ENCODE measurements at places on chromosomes 7 and 10. TPM values are rescaled to one million over a fixed set of nuclear protein-coding genes. Genes with fewer than 3 reads are reported as not detected.
A peak's percentile ranks its signal among the peaks of the same experiment; 100 is the strongest.

Gene SEMA4G
- total RNA-seq, result 0.51 TPM

Gene NRCAM
- total RNA-seq, result 0.18 TPM

Gene TAS2R4
- not detected for total RNA-seq

Gene PANK1
- 7.3 TPM for total RNA-seq

Gene PRKG1
- 39.4 TPM for total RNA-seq

Gene NANOS1
- 10.5 TPM for total RNA-seq

DNA sequence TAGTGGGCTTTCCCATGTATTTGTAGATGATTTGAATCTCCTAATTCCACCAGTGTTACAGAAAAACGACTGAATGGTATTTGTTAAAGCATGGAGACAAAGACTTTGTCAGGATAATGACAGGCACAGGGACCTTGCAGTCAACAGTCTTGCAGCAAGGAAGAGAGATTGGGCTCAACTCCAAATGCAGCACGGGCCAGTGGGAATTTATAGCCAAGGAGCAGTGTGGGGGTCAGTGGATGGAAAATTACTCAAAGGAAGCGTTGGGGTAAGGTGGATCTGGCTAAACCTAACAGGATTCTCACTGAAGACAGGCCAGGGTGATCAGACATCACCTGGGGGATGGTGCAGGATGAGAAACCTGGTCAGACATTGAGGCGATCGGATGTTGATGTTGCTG, 24.3 kb downstream of the CPVL start:
- DNase-seq, result no peak
- H3K4me3 ChIP-seq, result no peak overlapping the region
- H3K4me1 ChIP-seq, result peaks cover 3% of the 10 kb centered on the region
- no peaks in the 10 kb centered on the region for H3K36me3 ChIP-seq
- no peaks in the 10 kb centered on the region for H3K27me3 ChIP-seq

DNA sequence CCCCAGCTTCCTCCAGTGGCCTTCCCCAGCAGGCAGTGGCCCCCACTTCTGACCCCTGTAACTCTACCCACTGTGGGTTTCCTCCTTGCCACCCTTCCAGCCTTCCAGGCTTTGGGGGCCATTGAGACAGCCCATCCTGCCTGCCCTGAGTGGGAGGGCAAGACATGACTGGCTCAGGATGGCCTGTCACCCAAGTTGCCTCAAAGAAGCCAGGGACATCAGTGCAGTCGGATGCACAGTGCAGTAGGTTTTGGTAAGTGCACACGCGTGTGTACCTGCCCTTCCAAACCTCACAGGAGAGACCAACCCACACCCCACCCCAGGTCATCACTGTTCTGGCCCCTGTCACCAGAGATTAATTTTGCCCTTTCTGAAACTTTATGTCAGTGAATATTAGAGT, 22.7 kb downstream of the ZMIZ2 start:
- DNase-seq, result no peak
- no peak overlapping the region for H3K27ac ChIP-seq
- H3K4me3 ChIP-seq, result no peak overlapping the region

DNA sequence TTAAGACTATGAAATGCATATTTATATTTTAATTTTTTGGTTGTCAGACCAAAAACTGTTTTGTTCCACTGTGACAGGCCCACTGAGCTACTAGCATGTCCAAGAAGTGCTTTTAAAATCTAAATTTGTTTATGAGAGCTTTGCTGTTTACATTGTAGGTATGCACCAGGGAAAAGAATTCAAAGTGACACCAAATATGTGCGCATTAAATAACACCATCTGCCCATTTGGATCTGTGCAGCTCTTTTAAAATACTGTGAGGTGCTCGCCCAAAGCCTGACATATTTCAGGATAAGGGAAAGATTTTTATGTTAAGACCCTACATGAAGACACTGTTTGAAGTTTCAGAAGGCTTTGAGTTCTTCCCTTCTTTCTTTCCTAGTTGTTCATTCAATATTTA, 162.9 kb downstream of the ST7 start:
- peaks cover 28% of the 10 kb centered on the region for H3K4me1 ChIP-seq
- no peaks in the 10 kb centered on the region for H3K36me3 ChIP-seq
- H3K27me3 ChIP-seq, result no peaks in the 10 kb centered on the region
- H3K4me3 ChIP-seq, result no peak overlapping the region

DNA sequence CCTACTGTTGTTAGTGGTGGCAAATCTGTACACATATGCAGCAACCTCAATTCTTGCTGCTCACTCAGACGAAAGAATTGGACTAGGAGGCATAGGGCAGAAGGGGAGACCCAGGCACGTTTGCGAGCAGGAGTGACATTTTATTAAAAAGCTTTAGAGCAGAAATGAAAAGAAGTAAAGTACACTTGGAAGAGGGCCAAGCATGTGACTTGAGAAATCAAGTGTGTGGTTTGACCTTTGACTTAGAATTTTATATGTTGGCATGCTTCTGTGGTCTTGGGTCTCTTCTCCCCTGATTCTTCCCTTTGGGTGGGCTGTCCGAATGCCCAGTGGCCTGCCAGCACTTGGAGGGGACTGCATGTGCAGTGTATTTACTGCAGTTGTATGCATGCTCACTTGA, 205.5 kb upstream of the SEMA3D start:
- no peaks in the 10 kb centered on the region for H3K36me3 ChIP-seq
- H3K4me1 ChIP-seq, result no peaks in the 10 kb centered on the region
- no peak for DNase-seq
- no peaks in the 10 kb centered on the region for H3K27me3 ChIP-seq

DNA sequence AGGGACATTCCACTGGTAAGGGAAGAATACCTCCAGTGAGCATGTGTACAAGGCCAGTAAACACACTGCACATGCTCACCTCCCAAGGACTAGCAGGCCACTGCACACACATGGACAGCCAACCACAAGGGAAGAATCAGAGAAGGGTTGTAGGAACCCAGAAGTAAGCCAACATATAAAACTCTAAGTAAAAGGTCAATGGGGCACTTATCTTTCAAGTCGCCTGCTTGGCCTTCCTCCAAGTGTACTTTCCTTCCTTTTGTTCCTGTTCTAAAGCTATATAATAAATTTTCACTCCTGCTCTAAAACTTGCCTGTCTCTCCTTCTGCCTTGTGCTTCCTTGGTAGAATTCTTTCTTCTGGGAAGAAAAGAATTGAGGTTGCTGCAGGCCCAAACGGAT, 33.0 kb downstream of the ORC5 start:
- H3K36me3 ChIP-seq, result no peaks in the 10 kb centered on the region
- no peak for DNase-seq
- no peaks in the 10 kb centered on the region for H3K27me3 ChIP-seq
- H3K27ac ChIP-seq, result no peak overlapping the region
- no peak overlapping the region for H3K4me3 ChIP-seq
- H3K4me1 ChIP-seq, result no peaks in the 10 kb centered on the region

- H3K27ac ChIP-seq, result no peak overlapping the region
- no peak overlapping the region for H3K4me3 ChIP-seq
- no peaks in the 10 kb centered on the region for H3K27me3 ChIP-seq
- DNase-seq, result no peak
These were observed 21.6 kb downstream of the SFTPD start for GRCh38 chr10:79927111-79927828.

DNA sequence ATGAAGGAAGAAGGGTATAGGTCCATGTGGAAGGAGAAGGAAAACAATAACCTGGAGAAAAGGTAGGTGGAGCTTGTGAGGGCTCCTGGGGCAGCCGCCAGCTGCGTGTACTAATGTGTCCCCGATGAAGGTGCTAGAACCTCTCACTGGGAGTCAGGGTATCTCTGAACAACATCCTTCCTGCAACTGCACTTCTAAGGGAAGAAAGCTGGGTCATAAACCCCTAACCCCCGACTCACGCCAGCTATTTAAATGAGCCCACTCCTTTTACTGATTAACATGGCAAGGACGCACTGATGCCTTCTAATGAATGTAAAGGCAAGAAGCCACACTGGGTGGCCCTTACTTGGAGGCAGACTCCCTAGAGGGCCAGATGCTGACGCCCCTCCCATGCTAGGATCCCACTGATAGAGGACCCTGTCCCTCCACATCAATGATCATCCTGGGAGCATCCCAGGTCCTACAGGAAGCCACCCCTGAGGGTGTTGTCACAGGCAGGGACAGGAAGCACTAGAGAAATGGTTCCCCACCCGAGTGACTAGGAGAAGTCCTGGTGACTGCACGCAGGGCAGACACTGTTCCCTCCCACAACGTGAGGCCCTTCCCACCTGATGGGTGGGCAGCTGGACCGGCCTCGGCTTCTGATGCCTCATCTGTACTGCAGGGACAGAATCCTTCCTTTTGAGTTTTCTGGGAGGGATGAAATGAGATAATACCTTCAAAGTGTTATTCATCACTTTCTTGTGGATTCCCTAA, 20.4 kb downstream of the JCAD start:
- peak overlapping the region; percentile 1 for H3K27ac ChIP-seq
- H3K4me3 ChIP-seq, result no peak overlapping the region
- H3K27me3 ChIP-seq, result no peaks in the 10 kb centered on the region
- H3K4me1 ChIP-seq, result peaks cover 14% of the 10 kb centered on the region

- H3K4me1 ChIP-seq, result peaks cover 8% of the 10 kb centered on the region
- H3K36me3 ChIP-seq, result no peaks in the 10 kb centered on the region
- no peak overlapping the region for H3K27ac ChIP-seq
- no peak for DNase-seq
- H3K4me3 ChIP-seq, result no peak overlapping the region
These were observed 478.9 kb upstream of the NRP1 start for GRCh38 chr10:33813415-33813814.

GRCh38 chr7:1357601-1358271, 101.5 kb downstream of the MICALL2 start:
- DNase-seq, result no peak
- no peak overlapping the region for H3K27ac ChIP-seq
- H3K4me1 ChIP-seq, result no peaks in the 10 kb centered on the region

GRCh38 chr7:4144172-4144701, 537.9 kb upstream of the FOXK1 start:
- no peak overlapping the region for H3K4me3 ChIP-seq
- no peak for DNase-seq
- no peaks in the 10 kb centered on the region for H3K36me3 ChIP-seq
- no peak overlapping the region for H3K27ac ChIP-seq
- no peaks in the 10 kb centered on the region for H3K27me3 ChIP-seq
- no peaks in the 10 kb centered on the region for H3K4me1 ChIP-seq

DNA sequence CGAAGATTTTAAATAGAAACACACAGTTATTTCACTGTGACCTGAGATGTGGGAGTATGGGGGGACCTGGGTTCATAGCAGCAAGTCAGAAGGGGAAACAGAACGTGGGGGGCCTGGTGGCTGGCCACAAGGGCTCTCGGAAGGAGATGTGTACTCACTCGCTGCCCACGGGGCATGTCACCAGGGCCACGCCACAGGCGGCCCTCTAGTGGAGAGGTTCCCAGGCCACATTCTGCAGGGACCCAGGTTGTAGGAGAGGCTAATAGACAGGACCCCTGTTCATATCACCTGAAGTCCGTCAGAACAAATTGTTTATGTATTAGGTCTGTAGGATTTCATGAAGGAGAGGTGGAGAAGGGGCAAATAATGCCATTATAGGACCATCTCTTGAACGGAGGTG, 25.1 kb upstream of the SVOPL start:
- H3K4me3 ChIP-seq, result no peak overlapping the region
- no peaks in the 10 kb centered on the region for H3K27me3 ChIP-seq
- no peak overlapping the region for H3K27ac ChIP-seq
- no peaks in the 10 kb centered on the region for H3K4me1 ChIP-seq
- no peak for DNase-seq

DNA sequence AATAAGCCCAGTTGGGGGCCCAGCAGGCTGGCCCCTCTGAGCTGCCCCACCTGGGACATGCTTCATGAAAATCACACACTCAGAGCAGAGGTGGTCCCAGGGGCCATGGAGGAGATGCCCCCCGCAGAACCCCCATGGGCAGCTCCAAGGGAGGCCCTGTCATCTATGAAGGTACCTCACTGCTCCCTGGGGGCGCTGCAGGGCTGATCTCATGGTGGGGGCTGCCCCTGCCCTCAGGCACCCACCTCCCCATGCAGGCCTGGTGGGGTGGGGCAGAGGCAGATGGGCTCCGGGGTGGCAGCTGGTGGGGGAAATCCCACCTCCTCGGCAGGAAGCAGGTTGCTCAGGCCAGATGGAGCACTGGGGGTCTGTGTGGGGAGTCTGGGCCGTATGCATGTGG, 60.5 kb downstream of the YKT6 start:
- no peaks in the 10 kb centered on the region for H3K27me3 ChIP-seq
- peak overlapping the region; percentile 87 for H3K27ac ChIP-seq
- H3K4me3 ChIP-seq, result no peak overlapping the region
- H3K4me1 ChIP-seq, result peaks cover 75% of the 10 kb centered on the region

DNA sequence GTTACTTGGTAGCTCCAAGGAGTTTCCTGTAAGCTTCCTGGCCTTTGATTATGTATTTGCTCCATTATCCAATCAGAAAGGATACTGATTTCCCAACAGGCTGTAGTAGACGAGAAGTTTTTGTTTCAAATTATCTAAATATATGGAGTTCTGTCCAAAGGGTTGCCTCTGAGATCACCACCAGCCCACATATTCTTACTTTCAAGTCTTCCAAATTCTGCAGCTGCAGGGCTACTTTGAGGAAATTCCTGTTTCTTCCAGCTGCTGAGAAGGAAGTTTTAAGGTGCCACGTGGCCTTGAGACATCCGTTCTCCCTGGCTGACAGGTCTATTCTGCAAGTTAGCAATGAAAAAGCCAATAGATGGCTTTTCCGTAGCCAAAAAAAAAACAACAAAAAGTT, 286.0 kb downstream of the TWIST1 start:
- H3K4me3 ChIP-seq, result no peak overlapping the region
- H3K27ac ChIP-seq, result no peak overlapping the region
- no peak for DNase-seq
- H3K27me3 ChIP-seq, result no peaks in the 10 kb centered on the region
- no peaks in the 10 kb centered on the region for H3K36me3 ChIP-seq
- no peaks in the 10 kb centered on the region for H3K4me1 ChIP-seq

DNA sequence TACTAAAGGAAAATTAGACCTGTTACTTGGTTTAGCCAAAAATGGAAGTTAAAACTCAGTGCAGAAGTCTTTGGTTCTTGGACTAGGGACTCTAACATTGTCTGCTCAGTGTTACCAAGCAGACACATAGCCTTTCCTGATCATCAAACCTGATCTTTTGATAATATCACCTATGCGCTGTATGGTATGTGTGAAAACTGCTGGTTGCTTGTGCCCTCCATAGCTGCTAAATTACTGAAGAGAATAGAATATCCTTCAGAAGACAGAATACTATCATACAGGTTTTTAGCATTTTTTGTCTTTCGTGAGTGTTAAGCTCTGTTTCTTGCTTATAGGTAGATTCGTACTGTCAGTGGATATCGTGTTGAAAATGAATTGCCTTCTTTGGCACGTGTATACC, 68.7 kb downstream of the ST7 start:
- H3K36me3 ChIP-seq, result no peaks in the 10 kb centered on the region
- H3K4me1 ChIP-seq, result peaks cover 74% of the 10 kb centered on the region
- no peak for DNase-seq
- H3K27me3 ChIP-seq, result no peaks in the 10 kb centered on the region
- peak overlapping the region; percentile 67 for H3K27ac ChIP-seq

- H3K36me3 ChIP-seq, result no peaks in the 10 kb centered on the region
- no peak for DNase-seq
- no peaks in the 10 kb centered on the region for H3K27me3 ChIP-seq
- H3K4me1 ChIP-seq, result no peaks in the 10 kb centered on the region
- H3K27ac ChIP-seq, result no peak overlapping the region
- no peak overlapping the region for H3K4me3 ChIP-seq
These were observed 49.3 kb downstream of the C10orf120 start for GRCh38 chr10:122650331-122650730.

Measured in gastrocnemius medialis (tissue), 4 donors.